ENCODE measurements at places on chromosomes 12 and 14.

GRCh38 chr14:58444627-58445026, 17.1 kb downstream of the KIAA0586 start:
- no peak for DNase-seq

- no peak for DNase-seq
Measured at GRCh38 chr12:3959799-3960560, 86.8 kb upstream of the PARP11 start.

GRCh38 chr14:56118611-56119181, 485 bp downstream of the PELI2 start:
- no peak for DNase-seq

DNA sequence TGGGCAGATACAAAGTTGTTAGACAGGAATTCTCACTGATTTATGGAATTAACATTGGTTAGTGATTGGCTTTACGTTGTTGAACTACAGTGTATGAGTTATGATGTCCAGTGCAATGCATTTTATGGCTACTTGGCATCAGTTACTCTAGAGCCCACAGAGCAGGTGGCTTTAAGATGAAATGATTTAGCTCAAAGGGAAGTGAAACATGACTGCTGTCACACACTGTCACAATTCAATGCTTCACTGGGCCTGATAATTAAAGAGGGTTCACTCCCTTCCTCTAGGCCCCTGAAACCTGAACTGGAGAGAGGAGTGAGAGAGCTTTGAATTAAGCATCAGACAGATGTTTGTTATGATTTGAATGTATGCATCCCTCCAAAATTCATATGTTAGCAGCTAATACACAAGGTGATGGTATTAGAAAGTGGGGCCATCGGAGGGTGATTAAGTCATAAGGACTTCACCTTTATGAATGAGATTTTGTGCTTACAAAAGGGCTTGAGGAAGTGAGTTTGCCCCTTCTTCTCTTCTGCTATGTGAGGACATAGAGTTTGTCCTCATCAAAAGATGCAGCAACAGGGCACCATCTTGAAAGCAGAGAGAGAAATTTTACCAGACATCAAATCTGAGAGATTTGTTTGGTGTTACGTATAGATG, 175.8 kb upstream of the GRIN2B start:
- DNase-seq, result no peak

GRCh38 chr12:114658002-114658441, 26.0 kb downstream of the TBX3 start:
- DNase-seq, result no peak

GRCh38 chr14:95523815-95524448, 7.5 kb upstream of the SYNE3 start:
- peak; percentile 81 for DNase-seq

DNA sequence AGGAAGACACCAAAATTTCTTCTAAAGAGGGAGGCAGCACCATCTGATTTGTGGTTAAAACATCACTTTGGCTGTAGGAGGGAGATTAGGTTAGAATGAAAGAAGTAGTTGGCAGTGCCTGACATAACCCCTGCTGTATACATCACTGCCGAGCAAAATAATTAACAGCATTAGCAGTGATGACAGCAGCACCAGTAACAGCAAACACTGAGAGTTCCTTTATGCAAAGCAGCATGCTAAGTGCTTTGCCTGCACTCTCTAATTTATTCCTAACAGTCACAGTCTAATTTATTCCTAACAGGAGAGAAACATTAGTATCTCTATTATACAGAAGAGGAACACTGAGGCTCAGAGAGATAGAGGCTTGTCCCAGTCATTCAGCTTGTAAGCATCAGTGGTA, 1469.7 kb downstream of the AACS start:
- DNase-seq, result no peak

DNA sequence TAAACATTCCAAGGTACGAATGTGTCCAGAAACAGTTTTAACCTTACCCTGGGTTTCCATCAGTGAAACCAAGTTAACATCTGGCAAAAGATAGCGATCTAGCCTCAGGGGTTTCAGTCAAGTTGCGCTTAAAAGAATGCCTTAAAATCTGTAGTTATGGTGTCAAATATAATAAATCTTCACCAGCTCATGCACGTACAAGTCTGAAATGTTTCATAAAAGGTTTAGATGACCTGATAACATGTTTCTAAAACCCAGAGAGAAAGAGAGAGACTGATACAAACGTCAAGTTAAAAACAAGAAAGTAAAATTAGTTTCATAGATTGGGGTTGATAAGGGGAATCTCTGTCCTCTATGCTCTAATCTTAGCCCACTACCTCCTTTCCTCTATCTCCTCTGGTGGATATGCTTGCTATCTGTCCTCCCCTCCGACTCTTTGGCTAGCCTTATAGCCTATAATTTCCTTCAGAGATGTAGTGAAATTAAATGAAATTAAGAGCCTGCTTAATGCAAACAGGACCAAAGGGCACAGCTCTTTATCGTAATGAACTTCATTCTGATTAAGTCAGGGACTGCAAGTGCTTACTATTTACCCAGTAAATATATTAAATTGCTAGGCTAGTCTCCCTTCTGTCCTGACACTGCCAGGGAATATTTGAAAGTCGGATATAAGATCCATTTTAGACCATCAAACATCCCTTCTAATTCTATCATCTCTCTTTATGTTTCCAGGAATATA, 18.4 kb upstream of the FOS start:
- DNase-seq, result peak; percentile 93

DNA sequence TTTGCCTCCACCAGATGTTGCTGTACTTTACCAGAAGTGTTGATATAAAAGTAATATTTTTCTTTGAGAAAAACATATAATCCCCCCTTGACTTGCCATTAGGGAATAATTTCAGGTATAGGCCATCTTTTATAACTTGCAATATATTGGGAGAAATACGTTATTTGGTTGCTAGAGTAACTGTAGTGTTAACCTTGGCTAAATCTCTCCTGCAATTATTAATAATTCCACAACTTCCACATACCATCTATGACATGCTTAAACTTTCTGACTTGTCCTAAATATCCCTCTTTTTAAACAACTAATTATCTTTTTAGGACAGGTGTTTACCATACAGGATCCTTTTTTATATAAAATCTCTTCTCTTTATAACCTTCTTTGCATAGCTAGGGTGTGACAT, 1048.2 kb downstream of the SLC16A7 start:
- no peak for DNase-seq

DNA sequence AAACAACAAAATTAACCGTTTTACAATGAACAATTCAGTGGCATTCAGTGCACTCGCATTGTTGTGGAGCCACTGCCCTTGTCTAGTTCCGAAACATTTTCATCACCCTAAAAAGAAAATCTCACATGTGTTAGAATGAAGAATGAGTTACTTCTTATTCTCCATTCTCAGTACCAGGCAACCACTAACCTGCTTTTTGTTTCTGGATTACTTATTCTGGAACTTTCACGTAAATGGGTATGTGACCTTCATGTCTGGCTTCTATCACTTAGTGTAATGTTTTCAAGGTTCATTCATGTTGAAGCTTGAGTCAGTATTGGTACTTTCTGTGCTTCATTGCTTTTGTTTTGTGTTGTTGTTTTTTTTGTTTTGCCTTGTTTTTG, 15.6 kb downstream of the RCOR1 start:
- no peak for DNase-seq

DNA sequence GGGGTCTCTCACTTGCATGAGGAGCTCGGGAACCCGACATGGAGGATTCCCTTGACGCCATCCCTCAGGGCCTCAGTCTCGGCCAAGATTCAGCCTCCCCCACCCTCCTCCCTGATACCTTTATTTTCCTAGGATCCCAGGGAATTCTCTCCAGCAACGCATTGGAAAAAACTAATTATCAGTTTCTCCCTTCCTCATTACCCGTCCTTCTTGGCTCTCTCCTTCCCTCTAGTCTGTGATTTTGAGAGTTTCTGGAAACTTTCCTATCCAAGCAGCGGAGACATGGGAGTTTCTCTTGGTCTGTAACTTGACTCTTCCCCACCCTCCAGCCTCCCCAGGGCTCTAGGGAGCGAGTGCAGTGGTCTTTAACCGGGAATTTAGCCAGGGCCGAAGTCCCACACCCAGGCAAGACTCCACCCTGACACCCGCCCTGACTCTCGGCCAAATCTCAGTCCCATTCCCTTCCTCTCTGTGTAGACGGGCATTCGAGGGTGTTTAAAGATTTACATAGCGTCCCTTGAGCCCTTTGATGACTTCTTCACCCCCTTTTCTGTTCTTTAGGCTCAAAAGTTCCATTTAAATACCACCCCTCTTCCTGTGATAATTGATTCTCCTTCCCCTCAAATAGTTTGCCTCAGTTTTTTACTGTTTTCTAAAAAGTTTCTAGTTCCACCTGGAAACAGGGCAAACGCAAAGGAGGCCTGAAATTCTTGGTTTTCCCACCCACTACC, 6.7 kb downstream of the HOXC5 start:
- no peak for DNase-seq

- peak; percentile 28 for DNase-seq
Measured at GRCh38 chr12:123532019-123532418, 1.5 kb downstream of the RILPL1 start.

DNA sequence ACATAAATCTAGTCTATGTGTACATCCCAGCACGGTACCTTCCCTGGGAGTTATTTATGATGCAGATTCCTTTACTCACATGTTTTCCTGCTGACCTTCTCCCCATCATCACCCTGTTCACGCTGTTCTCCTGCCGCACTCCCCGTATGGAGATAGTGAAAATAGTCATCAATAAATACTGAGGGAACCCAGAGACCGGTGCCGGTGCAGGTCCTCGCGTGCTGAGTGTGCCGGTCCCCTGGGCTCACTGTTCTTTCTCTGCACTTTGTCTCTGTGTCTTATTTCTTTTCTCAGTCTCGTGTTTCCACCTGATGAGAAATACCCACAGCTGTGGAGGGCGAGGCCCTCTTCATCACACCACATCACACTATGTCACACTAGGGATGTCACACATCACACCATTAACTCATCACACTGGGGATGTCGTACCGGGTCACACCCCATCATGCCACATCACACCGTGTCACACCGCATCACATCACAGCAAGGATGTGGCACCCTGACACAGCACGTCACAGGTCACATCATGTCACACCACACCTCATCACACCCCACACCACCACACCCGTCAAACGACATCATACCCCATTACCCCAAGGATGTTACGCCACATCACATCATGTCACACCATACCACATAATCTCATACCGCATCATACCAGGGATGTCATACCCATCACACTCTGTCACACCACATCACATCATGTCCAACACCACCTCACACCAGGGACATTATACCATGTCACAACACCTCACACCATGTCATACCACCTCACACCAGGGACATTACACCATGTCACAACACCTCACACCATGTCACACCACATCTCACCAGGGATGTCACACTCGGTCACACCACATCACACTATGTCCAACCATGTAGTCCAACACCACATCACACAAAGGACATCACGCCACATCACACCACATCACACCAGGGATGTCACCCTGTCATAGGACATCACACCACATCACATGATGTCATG, 207.0 kb downstream of the TMEM121 start:
- no peak for DNase-seq

- DNase-seq, result no peak
Measured at GRCh38 chr12:18684430-18684829, 53.4 kb downstream of the PLCZ1 start.

DNA sequence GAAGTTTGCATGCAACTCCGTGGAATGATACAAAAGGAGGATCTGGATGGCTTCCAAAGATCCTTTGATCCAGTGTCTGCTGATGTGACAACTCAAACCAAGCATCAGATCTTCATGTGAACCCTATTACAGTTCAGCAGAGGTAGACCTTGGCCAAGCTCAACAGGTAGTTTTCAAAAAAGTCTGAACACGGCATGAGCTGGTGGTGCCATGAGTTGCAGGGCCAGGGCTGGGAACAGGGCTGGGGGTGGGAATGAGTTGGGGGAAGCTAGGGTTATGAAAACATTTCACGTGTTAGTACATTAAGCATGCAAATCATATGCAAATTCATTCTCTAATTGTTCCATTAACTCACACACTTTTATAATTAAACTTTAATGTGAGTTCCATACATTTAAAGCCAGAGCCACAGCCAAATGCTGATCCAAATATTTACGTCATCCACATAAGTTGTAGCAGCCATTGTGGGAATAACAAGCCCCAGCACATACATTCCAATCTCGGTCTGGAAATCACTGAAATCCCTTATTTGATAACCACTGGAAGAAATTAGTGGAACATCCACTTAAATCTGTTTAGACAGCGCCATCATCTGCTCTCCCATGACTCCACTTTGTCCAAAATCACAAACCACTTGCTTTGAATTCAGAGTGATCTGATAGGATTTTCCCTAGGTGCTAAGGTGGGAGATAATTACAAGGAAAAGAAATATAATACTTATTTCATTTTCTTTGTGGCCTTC, 158.5 kb downstream of the APAF1 start:
- no peak for DNase-seq

GRCh38 chr12:92080911-92081285, 64.7 kb downstream of the BTG1 start:
- DNase-seq, result no peak

DNA sequence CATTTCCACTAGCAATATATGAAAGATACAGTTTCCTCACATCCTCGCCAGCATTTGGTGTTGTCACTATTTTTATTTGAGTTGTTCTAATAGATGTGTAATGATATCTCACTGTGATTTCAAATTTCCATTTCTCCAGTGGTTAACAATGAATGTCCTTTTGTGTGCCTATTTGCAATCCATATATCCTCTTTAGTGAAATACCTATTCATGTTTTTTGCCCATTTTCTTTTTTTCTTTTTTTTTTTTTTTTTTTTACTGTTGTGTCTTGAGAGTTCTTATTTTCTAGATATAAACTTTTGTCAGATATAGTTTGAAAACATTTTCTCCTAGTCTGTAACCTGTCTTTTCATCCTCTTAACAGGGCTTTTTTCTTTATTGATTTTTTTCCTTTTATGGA, 79.0 kb downstream of the FBXL14 start:
- no peak for DNase-seq

- no peak for DNase-seq
Measured at GRCh38 chr12:19203013-19203412, 73.5 kb downstream of the PLEKHA5 start.

- peak; percentile 77 for DNase-seq
Measured at GRCh38 chr12:49825360-49825970, 2.7 kb downstream of the NCKAP5L start.
